ENCODE measurements at places on chromosomes 12 and 14.

- DNase-seq = no peak
Observed at GRCh38 chr12:10191865-10192264, 13.0 kb downstream of the TMEM52B start.

GRCh38 chr14:58639842-58640484, 2.2 kb downstream of the DACT1 start:
- DNase-seq = no peak

DNA sequence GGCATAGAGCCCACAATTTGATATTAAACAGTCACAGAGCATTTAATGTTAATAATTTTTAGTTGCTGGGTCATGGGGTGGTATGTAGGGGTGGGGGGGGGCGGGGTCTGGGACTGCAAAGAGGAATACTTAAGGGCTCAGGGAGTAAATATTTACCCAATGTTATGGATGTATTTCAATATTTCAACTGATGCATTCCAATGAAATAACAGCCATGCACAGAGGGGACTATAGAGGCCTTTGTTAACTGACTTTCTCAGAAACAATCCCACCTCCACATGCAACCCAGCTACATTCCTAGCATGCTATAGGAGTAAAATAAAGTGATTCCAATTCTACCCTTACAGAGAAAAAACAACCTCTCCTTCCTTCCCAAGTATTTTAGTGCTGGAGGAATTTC, 7.9 kb upstream of the BBS10 start:
- DNase-seq = no peak

- no peak for DNase-seq
Observed at GRCh38 chr12:132174015-132174838, 30.0 kb downstream of the NOC4L start.

- no peak for DNase-seq
Observed at GRCh38 chr14:78851189-78851588, 681.0 kb downstream of the NRXN3 start.

- DNase-seq = peak; percentile 61
Observed at GRCh38 chr12:122980183-122981035, at the start of gene ARL6IP4. Gene ARL6IP4 (plus strand): TSS chr12:122980681. CDS start chr12:122981140, 459 bp downstream.

DNA sequence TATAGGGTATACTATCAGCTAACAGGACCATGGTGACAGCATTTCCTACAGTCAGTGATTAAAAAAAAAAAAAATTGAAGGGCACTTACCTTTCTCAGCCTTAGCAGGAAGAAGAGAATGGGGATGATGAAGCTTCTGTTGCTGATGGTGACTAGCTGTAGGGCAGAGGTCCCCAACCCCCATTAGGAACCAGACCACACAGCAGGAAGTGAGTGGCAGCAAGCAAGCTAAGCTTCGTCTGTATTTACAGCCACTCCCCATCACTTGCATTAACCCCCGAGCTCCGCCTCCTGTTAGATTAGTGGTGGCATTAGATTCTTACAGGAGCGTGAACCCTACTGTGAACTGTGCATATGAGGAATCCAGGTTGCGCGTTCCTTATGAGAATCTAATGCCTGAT, 91.3 kb upstream of the USP44 start:
- DNase-seq = no peak

DNA sequence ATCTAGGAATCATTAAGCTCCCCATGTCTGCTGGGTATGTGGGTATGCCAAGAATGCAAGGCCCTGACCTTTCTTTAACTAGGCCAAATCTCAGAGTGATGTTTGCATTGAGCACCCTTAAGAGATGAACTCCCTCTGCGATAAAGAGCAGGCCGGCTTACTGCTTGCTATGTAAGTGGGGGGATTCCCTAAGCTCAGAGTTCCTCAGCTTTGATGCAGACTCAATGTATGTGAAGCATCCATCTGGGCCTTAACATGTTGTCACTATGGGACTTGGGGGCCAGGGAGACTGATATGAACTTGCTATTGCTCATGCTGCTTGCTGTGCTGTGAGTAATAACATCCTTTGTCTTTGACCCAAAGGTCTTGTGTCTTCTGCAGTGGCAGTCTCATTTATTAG, 149.7 kb downstream of the C12orf75 start:
- no peak for DNase-seq

DNA sequence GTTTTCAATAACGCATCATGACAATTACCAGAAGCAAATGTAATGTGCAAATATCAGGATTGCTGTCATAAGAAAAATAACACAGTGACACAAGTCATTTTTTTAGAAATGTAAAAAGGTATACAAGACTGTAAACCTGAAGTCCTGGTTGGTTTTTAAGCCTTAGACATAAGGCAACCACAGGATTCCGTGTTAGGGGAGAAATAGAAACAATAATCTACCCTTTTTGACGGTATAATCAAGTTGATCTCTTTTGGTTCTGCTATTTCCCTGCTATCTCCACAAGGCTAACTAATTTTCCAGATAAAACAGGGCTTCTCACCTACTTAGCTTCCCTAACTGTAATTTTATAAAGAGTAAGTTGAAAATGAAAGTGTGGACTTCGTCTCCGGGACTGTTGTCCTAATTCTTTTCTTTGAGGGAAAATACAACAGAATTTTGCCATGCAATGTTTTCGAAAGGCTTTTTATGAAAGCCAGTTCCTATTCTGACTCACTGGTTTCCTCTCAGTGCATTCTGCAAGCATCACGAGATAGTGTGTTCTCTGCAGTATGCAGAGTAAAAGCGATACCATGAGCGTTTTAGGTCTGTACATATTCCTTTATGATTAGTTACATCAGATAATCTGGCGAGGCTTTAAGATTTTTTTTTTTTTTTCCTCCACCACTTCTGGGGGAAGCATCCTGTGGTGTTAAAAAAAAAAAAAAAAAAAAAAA, 10.6 kb downstream of the MYO1H start:
- DNase-seq = no peak

GRCh38 chr12:25052196-25052913, 103.5 kb upstream of the BCAT1 start:
- peak; percentile 62 for DNase-seq

DNA sequence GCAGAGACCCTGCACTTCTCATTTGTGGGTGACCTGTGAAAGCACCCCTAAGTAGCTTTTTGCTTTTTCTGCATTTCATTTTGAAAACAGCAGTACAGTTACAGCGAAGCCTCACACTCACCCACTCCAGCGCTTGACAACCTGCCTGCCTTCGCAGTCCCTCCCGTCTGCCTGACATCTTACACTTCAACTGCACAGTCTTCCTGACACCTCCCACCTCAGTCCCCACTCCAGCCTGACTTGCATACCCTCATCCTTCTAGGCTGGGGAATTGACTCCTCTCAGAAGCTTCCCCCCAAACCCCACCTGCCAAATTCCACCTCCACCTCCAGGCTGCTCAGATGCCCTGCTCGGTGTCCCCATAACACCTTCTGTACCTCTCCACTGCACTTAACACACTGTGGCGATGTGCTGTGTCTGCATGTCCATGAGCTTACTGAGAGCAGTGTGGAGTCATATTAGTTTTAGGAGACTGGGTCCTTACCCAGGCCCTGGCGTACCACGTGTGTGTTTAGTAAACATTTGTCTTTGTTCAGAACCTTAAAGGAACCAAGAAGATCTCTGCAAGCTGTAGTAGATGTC, 159.4 kb downstream of the PRKCH start:
- no peak for DNase-seq

DNA sequence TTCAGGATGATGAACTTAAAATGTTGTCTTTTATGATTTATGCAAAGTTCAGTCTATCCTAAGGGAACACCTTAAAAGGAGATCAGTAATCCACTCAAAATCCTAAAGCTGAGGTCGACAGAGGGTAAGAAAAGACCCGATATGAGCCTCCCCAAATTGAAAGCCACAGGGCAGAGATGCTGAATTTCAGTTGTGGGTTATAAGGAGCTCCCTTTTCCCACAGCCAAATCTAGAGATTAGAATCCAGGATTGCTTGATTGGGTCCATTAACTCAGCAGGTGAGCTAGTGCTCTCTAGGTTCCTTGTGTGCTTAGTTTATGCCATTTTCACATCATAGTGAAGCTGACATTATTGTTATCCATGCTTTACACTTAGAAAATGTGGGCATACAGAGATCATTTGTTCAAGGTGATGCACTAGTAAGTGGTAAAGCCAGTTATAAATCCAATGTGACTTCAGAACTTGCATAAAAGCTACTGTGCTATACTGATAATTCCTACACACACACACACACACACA, 417.5 kb downstream of the TMEM117 start:
- DNase-seq = no peak

GRCh38 chr14:36751106-36751505, 89.4 kb downstream of the PAX9 start:
- DNase-seq = no peak

GRCh38 chr14:64943556-64943955, 1.0 kb upstream of the GPX2 start:
- DNase-seq = no peak

DNA sequence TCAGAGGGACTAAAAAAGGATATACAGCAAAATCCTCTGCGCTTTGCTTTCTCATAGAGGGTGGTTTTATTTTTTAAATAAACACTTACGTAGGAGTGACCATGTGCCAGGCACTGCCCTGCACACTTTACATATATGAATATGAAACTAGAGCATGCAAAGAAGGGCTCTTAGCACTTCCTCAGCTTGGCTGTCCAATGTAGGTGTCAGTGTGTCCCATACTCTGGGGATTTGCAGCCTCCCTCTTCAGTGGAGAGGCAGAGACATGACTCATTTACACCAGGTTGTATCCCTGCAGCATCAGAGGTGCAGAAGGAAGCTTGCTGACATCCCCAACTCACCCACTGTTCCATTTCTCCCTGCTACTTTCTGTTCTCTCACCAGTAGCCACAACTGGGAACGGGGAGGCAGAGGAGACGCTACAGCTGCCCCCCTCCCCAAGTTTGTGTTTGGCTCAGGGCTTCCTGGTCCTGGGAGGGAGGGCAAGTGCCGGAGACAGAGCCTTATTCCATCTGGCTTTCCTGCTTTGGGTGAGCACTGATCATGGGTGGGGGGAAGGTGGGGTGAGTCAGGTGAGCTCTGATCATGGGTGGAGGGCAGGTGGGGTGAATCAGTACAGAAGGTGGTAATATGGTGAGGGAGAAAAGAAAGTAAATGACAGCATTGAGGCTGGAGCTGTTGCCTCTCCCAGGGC, 4.9 kb upstream of the KRT5 start:
- no peak for DNase-seq

GRCh38 chr12:124568431-124569374, 1.3 kb upstream of the NCOR2 start:
- DNase-seq = no peak

DNA sequence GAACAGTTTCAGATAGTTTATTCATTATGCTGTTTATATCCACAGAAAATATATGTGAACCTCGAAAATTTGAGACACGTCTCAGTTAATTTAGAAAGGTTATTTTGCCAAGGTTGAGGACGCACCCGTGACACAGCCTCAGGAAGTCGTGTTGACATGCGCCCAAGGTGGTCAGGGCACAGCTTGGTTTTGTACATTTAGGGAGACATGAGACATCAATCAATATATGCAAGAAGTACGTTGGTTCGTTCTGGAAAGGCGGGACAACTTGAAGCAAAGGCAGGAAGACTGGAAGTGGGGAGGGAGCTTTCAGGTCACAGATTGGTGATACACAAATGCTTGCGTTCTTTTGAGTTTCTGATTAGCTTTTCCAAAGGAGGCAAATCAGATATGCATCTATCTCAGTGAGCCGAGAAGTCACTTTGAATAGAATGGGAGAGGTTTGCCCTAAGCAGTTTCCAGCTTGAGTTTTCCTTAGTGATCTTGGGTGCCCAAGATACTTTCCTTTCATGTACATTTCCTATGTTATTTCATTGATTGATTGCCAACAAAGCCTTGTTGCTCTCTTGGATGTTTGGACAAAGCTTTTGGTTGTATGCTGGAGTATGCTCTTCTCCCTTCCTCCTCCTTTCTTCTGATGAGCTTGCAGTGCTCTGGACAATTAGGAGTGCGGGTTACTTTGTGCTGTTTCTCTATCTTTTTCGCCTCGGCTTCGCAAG, 3.2 kb downstream of the SNAPC1 start:
- DNase-seq = no peak

DNA sequence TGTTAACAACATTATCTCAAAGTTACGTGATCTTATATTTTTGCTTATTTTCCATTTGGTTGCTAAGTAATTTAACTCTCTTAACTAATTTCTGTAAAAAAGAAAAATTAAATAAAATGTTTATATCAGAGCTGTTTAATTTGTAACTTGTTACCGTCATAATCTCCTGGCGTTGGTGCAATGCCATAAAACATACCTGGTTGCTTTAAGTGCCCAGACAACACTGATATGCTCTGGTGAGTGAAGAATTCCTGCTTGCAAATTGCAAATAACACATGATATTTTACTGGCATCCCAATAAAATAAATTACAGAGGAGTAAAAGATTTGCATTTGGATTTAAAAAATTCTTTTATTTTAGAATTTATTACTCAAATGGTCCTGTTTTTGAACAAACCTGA, 640.1 kb upstream of the MIS18BP1 start:
- no peak for DNase-seq

DNA sequence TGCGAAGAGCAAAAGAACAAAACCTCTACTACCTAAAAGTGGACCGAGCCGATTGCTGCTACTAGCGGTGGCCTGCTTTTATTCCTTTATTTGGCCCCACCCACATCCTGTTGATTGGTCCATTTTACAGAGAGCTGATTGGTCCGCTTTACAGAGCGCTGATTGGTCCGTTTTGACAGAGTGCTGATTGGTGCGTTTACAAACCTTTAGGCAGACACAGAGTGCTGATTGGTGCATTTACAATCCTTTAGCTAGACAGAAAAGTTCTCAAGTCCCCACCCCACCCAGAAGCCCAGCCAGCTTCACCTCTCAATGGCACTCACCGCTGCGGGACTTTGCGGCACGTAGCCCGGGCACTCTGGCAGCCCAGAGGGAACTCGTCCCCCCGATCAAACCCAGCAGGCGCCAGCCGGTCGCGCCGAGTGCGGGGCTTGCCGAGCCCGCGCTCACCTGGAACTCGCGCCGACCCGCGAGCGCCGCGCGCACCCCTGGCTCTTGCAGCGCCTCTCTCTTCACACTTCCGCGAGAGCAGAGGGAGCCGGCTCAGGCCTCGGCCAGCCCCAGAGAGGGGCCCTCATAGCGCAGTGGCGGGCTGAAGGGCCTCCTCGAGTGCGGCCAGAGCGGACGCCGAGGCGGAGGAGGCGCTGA, 8.7 kb upstream of the FGD4 start:
- no peak for DNase-seq

DNA sequence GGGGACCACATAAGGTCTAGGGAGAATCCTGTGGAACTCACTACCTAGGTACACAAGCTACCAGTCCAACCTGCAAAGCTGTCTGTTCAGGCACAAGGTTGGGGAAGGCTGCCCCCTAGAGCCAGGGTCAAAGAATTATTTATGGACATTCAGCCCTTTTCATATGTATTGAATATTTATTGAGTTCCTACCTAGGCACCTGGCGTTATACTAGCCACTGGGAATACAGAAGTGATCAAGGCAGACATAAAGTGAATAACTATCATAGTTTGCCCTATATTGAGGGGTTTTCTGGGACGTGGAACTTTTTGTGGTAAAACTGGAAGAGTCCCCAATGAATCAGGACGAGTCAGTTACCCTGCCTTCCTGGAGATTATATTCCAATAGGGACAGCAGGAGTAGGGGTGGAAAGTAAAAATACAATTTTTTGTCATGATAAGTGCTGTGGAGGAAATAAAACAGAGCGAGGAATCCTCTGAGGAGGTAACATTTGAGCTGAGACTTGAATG, 5.8 kb upstream of the SLC48A1 start:
- DNase-seq = peak; percentile 63
